Ascending aorta (tissue), 2 donors: ENCODE measurements at places on chromosomes 7 and 10. TPM values are rescaled to one million over a fixed set of nuclear protein-coding genes. Genes with fewer than 3 reads are reported as not detected.

UCN3 gene
- not detected for total RNA-seq

CLIP2 gene
- 50.2 TPM for total RNA-seq

DNA sequence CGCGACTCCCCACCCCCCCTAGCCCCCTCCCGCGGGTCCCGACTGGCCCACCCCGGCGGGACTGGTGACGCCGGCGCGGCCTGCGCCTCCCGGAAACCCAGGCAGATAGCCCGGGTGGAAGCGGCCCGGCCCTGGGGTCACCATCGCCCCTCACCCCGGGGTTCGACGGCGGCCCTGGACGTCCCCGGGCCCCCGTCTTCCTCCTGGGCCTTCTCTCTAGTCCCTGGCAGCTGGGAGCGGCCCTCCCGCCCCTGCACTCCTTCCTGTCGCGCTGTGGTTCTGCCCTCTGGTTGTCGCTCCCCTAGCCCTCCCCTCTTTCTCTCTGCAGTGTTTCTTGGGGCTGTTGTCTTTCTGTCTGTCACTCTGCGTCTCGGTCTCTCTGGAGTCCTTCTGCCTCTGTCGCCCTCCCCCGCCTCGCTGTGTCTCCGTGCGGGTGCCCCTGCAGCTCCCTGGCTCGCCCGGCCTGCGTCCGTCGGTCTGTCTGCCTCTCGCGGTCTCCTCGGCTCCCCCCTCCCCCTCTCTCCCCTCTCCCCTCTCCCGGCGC is 90.5 kb upstream of the PAX2 start:
- H3K27me3 ChIP-seq, result peaks cover 29% of the 10 kb centered on the region
- H3K4me1 ChIP-seq, result peaks cover 3% of the 10 kb centered on the region
- H3K27ac ChIP-seq, result no peak overlapping the region

- DNase-seq, result no peak
- H3K4me1 ChIP-seq, result no peaks in the 10 kb centered on the region
- no peak overlapping the region for H3K4me3 ChIP-seq
These were observed 46.6 kb downstream of the RSU1 start for GRCh38 chr10:16770670-16771069.

SEMA4G gene
- total RNA-seq, result 2.1 TPM

- peaks cover 15% of the 10 kb centered on the region for H3K4me1 ChIP-seq
- no peaks in the 10 kb centered on the region for H3K36me3 ChIP-seq
- DNase-seq, result peak; percentile 73
These were observed 5.3 kb downstream of the HOXA11 start for GRCh38 chr7:27179503-27180430.

RBM33 gene
- 44.2 TPM for total RNA-seq
